Stimulated activated CD4-positive, alpha-beta T cell treated with anti-CD3 and anti-CD28 coated beads, Interleukin-12 subunit alpha, Interleukin-12 subunit beta, amount 100 ng/mL, for 48 hours (primary cell): ENCODE measurements at places on chromosomes 12 and 14.

DNA sequence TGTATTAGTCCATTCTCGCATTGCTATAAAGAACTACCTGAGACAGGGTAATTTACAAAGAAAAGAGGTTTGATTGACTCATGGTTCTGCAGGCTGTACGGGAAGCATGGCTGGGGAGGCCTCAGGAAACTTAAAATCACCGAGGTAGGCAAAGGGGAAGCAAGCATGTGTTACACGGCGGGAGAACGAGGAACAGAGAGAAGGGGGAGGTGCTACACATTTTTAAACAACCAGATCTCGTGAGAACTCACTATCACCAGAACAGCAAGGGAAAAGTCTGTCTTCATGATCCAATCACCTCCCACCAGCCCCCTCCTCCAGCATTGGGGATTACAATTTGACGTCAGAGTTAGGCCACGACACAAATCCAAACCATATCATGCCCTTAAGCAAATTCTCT is 13.3 kb upstream of the MAX start:
- DNase-seq: no peak

GRCh38 chr14:72545411-72546311 is 348.2 kb downstream of the DPF3 start:
- no peak for DNase-seq

GRCh38 chr12:63805704-63806672 is 26.3 kb downstream of the RXYLT1 start:
- no peak for DNase-seq

DNA sequence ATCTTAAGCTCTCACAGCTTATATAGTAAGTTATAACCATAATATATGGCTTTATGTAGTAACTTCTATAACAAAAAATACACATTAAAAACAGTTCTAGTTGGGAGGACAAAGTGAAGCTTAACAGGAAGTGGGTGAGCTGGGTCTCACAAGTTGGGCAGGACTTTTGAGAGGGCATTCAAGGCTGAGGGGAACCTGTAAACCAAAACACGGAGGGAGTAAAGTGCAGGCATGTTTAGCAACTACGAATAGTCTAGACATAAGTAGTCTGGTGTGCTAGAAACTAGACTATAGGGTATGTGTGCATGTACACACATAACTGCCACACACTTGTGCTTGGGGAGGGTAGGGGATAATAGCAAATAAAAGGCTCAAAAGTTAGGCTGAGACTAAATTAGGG is 14.2 kb upstream of the NEK9 start:
- DNase-seq: no peak

DNA sequence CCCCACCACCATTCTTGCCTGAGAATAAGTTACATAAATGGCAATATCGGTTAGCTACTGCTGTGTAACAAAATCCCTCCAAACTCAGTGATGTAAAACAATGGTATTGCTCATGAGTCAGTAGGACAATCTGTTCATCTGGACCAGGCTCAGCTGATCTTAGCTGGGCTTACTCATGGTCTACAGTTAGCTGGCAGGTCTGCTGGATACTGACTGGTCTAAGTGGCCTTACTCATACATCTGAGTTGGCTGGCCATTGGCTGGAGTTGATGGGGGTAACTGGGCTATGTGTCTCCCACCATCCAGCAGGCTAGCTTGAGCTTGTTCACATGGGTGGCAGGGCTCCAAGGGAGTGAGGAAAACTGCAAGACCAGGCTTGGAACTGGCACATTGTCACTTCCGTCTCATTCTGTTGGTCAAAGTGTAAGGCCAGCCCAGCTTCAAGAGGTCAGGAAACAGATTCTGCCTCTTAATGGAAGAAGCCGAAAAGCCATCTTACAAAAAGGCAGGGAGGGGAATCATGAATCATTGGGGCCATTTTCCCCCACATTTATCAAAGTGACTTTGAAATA is 56.7 kb upstream of the CHGA start:
- no peak for DNase-seq

DNA sequence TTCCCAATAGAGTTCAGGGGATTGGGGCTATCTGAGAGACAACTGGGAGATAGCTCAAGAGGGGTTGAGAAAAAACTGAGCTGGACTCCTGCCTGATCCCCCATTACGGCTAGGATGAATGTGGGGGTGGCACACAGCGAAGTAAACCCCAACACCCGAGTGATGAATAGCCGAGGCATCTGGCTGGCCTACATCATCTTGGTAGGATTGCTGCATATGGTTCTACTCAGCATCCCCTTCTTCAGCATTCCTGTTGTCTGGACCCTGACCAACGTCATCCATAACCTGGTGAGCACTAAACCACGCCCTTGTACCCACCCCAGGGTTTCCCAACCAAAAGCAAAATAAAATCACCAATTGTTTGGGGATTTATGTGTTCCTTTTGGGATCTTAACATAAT is 1.0 kb downstream of the ORMDL2 start:
- DNase-seq: no peak

- no peak for DNase-seq
Observed at GRCh38 chr12:15664491-15664890, 124.7 kb downstream of the EPS8 start.
